ENCODE measurements at places on chromosomes 12 and 14. TPM values are rescaled to one million over a fixed set of nuclear protein-coding genes. Genes with fewer than 3 reads are reported as not detected.

The MMP17 gene
- 1.3 TPM for total RNA-seq

The BLOC1S1 gene
- total RNA-seq, result 242 TPM

The P2RX2 gene
- 0.24 TPM for total RNA-seq

The RTL1 gene
- not detected for total RNA-seq

The KLRB1 gene
- total RNA-seq, result 2.6 TPM

The NFE2 gene
- total RNA-seq, result not detected

The DUSP16 gene
- 60.2 TPM for total RNA-seq

The ENDOU gene
- not detected for total RNA-seq

The TMCC3 gene
- total RNA-seq, result 21.4 TPM

The VPS37B gene
- 73.5 TPM for total RNA-seq

The LRIG3 gene
- 79.9 TPM for total RNA-seq

The SLC2A14 gene
- 0.35 TPM for total RNA-seq

The TAS2R20 gene
- total RNA-seq, result 1.2 TPM

The SOAT2 gene
- not detected for total RNA-seq

The LRRC10 gene
- total RNA-seq, result not detected

The GARIN6 gene
- not detected for total RNA-seq

The DDHD1 gene
- total RNA-seq, result 7.5 TPM

The PITPNM2 gene
- 9.3 TPM for total RNA-seq

The INSM2 gene
- total RNA-seq, result not detected

The TMPRSS12 gene
- not detected for total RNA-seq
